Jurkat, Clone E6-1 (cell line): ENCODE measurements at places on chromosomes 5 and 9.

- DNase-seq: no peak
Measured at GRCh38 chr5:82334085-82334692, 56.0 kb upstream of the RPS23 start.

- no peak for DNase-seq
Measured at GRCh38 chr5:172052450-172053236, 46.2 kb upstream of the FBXW11 start.

GRCh38 chr5:133744051-133744959, 132.0 kb upstream of the FSTL4 start:
- no peak for DNase-seq

GRCh38 chr9:27473111-27473529, 51.0 kb upstream of the IFNK start:
- DNase-seq: no peak

- DNase-seq: no peak
Measured at GRCh38 chr5:5418764-5419163, 3.7 kb upstream of the ICE1 start.
